ENCODE measurements at places on chromosomes 2 and 18.

GRCh38 chr2:111031546-111032478, 88.9 kb upstream of the BCL2L11 start:
- no peak for DNase-seq

GRCh38 chr2:64987001-64987955, 1.9 kb upstream of the SLC1A4 start:
- peak; percentile 88 for DNase-seq

DNA sequence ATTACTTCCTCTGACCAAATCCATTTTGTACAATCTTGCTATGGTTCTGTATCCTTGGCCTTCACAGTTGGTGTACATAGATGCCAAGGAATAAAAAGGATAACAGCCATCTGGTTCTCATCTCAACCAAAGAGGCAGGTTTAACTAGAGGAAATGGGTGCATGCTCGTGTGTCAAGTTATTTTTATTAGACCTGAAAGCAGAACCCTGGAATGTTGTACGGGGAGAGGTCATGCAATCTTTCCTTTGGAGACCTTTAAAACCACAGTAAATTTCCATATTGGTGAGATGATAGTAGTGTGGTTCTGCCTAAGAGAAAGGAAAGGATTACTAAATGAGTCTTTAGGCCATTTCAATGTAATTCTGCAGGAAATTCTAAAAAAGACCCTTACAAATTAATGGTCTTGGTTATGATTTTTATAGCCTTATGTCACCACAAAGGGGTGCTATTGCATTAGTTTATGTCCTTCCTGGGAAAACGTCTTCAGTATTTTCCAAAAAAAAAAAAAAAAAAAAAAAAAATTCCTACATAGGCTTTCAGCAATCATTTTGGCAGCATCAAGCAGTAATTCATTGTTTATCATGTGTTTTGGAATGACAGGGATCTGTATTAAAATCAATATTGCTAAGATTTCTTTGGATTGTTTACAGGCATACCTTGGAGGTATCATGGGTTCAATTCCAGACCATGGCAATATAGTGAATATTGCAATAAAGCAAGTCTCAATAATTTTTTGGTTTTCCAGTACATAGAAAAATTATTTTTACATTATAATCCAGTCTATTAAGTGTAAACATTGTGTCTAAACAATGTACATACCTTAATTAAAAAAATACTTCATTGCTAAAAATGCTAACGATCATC, 270.8 kb downstream of the NYAP2 start:
- no peak for DNase-seq

GRCh38 chr18:11324956-11325882, 175.8 kb upstream of the PIEZO2 start:
- DNase-seq: peak; percentile 78

DNA sequence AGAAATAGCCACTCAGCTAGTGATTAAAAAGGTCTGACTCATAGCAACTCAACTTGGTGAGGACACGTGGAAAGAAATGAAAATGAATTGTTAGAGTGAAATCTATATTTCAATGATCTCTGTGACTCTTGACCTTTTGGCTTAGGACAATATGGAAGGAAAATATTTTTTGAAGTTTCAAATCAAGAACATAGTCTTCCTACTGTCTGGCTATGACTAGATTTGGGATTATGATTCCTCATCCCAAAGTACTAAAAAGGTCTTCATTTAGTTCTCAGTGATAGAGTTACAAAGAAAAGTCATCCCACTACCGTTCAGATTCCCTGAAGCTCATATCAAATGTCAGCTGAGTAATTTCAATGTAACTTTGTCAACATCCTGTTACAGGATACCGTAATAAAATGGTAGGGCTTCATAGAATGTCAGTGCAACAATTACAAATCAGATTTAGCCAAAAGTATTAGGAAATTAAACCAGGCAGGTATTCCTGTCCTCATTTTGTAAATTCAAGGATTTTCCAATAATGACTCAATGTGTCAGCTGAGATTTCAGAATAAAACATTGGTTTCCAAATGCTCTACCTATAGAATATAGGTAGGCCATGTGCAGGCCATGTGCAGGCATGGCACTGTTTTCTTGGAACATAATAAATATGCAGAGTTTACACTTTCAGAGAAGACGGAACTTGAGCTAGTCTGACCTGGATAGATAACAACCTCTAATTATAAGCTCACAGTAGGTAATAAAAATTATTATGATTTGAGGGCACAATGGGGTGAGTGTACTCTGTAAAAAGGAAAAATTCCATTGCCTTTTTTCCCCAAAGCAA, 36.0 kb downstream of the ANKRD29 start:
- no peak for DNase-seq

DNA sequence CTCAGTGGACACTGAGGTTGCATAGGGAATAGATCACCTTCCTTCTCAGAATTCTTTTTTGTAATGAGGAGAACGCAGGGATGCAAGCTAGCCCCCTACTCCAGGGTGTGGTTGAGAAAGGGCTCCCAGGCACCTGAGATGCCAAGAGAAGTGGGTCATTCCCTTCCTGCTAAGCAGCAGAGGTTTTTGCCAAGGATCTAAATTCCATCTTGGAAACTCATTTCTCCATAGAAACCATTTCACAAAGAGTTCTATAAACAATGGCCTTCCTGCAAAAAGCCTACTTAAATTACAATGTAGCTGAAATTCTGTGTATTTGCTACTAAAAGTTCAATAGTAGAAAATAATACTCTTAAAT, 3.7 kb upstream of the PPP3R1 start:
- DNase-seq: no peak

- DNase-seq: peak; percentile 9
These were observed 48.5 kb downstream of the ANKRD12 start for GRCh38 chr18:9184998-9185613.

GRCh38 chr2:156589381-156590079, 153.4 kb downstream of the GPD2 start:
- peak; percentile 54 for DNase-seq

DNA sequence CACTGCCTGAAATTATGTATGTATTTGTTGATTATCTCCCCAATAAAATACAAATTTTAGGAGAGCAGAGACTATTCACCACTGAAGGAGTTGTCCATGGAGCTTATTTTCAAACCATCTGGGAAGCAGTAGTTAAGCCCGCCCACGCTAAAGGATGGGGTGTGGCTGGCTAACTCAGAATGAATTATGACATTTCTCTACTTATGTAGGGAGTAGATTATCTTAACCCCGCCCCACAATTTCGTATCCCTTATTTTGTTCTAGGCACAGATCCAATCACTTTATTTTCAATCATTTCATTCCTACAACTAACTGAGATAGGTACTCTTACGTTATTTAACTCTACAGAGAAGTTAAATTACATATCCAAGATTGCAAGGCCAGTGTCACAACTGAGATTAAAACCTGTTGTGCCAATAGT, 1.4 kb upstream of the LAPTM4A start:
- DNase-seq: no peak

Data from activated CD4-positive, alpha-beta T cell treated with anti-CD3 and anti-CD28 coated beads, Interleukin-10, Interleukin-2, amounts not matched to agents 100 ng/mL and 50 ng/mL, durations not matched to agents 16 hours and 8 hours (primary cell).